ENCODE measurements at places on chromosomes 4 and X.

DNA sequence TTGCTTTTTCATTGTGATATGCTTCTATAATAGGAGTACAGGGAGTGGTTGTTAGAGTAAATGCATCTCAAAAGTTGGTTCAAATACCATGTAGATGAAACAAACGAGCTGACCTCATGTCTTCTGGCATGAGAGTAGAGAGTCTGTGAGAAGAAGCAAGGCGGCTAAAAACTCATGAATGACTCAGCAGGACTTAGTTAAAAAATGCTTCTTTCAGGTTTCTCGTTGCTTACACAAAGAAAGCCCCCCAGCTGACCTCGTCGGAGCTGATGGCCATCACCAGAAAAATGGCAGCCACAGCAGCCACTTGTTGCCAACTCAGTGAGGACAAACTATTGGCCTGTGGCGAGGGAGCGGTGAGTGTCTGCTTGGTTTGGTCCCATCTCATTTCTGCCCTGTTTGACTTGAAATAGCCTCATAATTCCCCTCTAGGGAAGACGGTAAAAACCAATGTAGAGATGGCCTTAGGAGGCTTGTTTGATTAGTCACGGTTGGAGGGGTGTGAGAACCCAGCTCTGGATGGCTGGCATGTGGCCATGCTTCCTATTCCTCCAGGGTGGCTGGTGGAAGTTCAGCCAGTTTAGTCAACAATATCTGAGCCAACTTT is 14.5 kb downstream of the AFP start:
- peak; percentile 10 for DNase-seq

GRCh38 chr4:2887343-2887742 is 43.7 kb downstream of the ADD1 start:
- DNase-seq, result no peak

GRCh38 chr4:69546134-69546765 is 50.5 kb upstream of the UGT2B4 start:
- DNase-seq, result peak; percentile 21

- peak; percentile 26 for DNase-seq
Measured at GRCh38 chrX:11239230-11239629, 54.0 kb upstream of the AMELX start.

GRCh38 chrX:15173411-15173810 is 96.5 kb downstream of the ASB9 start:
- no peak for DNase-seq

GRCh38 chr4:123640271-123640670 is 243.7 kb downstream of the SPRY1 start:
- no peak for DNase-seq

- no peak for DNase-seq
Measured at GRCh38 chr4:68361146-68361589, 11.3 kb upstream of the YTHDC1 start.

GRCh38 chr4:165514739-165515138 is 135.9 kb downstream of the CPE start:
- no peak for DNase-seq

DNA sequence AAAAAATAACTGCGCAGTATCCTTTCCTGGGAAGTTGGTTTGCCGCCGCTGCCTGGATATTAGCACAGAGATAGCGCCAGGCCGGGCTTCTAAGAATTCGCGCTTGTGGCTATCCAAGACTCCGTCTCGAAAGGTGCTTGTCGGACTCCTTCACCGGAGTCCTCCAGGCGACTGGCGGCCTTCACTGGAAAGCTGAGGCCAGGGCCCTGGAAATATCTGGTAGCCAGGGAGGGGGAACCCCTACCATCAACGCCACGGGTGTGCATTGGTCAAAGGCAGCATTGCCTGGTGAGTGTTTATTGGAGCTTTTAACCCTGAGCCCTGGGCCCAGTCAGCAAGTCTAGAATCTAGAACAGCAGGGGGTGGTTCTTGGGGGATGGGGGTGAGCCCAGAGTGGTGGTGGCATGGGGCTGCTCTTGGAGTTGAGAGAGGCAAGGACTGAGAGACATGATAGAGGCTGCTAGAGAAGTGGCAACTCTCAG is 577 bp upstream of the PIM2 start:
- DNase-seq, result no peak

- no peak for DNase-seq
Measured at GRCh38 chr4:161010227-161010626, 1153.6 kb downstream of the FSTL5 start.

DNA sequence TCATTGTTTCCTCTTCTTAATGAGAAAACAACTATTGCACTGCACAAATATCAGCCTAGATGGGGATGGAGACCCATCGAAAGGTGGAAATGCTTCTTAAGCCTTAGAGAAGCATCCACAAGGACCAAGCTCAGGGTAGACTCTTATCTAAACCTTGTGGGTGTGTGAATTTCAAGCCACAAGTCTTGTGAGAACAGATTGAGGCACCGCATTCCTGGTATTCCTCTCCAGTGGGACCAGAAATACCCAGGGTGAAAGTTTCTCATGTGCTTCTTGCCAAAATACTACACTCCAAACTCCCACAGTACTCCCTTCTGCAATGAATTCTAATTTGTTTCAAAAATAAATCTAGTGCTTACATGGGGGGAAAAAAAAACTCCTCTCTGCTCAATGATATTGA is 375.6 kb downstream of the PDGFC start:
- no peak for DNase-seq

DNA sequence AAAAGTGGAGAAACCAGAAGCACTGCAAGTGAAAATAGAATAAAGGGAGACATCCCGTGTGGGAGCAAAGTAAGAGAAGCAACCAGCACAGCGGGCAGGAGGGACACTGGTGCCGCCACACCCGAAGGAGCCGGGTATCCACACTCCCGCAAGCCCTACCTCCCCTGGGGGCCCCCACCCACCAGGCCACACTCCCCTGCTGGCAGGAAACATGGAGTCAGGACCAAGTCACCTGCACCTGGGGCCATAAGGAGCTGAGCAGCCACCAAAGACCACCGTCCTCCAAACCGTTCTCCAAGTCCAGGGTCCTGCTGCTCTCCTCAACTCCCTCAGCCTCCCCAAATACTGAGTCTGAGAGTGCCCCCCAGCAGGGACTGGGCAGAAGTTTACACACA is 30.5 kb downstream of the FGFRL1 start:
- DNase-seq, result no peak

GRCh38 chrX:39518476-39519029 is 579.2 kb downstream of the BCOR start:
- no peak for DNase-seq

- no peak for DNase-seq
Measured at GRCh38 chr4:3441501-3442459, at the start of gene HGFAC. HGFAC (plus strand) TSS chr4:3441968; CDS start chr4:3442002, 34 bp downstream.

DNA sequence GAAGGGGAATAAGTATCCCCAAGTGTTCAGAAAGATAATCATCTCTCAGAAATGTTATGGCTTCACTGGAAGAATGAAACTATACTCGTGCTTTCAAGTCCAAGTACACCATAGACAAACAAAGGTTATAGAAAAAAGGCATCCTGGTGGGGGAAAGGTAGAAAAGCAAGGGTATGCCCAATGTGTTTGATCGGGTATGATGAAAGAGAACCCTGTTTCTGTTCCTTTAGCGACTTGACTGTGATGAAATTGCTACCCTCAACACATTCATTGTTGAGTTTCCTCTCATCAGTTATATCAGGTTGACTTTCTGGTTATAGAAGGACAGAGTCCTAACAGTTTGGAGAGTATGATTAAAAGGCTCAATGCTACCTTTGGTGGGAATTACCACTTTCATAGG is 464.3 kb downstream of the GRXCR1 start:
- no peak for DNase-seq

DNA sequence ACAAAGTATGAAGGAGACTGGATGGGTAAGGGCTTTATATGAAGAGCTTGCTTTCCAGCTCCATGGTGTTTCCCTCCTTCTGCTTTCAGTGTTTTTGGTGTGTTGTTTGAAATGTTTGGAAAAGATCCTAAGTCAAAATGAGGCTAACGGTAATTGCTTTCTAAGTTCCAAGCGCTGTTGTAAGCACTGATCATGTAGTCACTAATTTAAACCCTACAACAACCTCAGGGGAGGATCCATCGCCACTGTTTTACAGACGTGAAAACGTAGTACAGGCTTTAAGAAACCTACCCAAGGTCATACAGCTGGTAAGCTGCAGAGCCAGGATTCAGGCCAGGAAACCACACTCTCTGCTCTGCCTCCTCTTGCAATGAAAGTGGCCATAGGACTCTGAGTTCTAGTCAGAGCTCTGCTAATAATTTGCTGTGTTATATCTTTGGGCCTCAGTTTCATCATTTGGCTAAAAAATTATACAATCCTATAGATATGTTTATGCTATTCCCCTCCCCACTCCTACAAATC is 102.9 kb upstream of the PGRMC2 start:
- DNase-seq, result no peak

DNA sequence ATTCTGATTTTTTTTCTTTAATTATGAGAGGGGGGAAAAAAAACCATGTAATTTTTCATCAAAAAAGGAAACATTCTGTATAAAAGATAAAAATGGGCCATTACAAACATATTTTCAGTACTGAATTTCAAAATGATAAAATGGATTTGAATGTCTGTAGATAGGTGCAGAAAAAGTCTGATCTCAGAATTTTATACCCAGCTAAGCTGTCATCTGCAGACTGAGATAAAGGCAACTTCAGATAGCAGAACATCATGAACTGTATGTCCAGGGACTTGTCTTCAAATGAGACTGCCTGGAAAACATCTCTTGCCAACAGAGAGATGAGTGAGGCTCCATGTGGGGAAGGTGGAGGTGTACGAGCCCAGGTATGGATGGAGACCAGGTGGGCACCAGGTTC is 118.5 kb upstream of the PSAPL1 start:
- DNase-seq, result no peak

- DNase-seq, result no peak
Measured at GRCh38 chr4:187158003-187158402, 434.3 kb upstream of the FAT1 start.

DNA sequence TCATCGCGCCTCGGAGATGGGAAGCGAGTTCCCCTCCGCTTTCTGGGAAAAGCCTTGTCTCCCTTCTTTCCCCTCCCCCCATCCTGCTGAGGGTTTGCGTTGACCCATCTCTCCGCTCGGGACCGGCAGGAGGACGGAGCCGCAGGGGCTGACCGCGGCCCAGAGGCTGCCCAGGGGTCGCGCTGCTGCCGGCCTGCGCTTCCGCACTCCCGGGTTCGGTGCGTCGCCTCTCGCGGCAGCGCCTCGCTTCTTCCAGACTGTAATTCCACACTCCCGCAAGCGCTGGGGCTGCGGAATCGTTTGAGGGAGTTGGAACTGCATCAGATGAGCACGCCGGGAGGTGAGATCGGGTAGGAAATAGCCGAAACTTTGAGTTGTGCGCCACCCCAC is 88.3 kb downstream of the BCOR start:
- no peak for DNase-seq

DNA sequence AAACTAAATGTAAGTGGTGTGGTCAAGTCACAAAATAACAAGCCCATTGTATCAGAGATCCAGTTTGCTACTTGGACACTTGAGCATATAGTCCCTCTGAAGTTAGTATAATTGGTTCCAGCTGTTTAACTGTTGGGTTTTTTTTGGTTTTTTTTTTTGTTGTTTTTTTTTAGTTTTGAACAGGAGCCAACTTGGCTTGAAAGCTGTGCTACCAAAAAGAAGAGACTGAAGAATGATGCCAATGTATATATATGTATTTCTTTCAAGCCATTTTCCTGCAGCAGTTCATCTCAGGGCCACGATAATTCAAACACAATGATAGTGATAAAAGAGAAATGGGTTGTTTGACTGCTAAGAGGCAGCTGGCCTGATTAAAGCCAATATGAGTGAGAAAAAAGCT is 138.3 kb downstream of the PCDH18 start:
- no peak for DNase-seq

- DNase-seq, result no peak
Measured at GRCh38 chrX:129744861-129745321, 6.1 kb downstream of the XPNPEP2 start.

GRCh38 chr4:95198961-95199360 is 349.8 kb downstream of the UNC5C start:
- no peak for DNase-seq

GRCh38 chrX:49263631-49264030 is 879 bp downstream of the FOXP3 start:
- no peak for DNase-seq

DNA sequence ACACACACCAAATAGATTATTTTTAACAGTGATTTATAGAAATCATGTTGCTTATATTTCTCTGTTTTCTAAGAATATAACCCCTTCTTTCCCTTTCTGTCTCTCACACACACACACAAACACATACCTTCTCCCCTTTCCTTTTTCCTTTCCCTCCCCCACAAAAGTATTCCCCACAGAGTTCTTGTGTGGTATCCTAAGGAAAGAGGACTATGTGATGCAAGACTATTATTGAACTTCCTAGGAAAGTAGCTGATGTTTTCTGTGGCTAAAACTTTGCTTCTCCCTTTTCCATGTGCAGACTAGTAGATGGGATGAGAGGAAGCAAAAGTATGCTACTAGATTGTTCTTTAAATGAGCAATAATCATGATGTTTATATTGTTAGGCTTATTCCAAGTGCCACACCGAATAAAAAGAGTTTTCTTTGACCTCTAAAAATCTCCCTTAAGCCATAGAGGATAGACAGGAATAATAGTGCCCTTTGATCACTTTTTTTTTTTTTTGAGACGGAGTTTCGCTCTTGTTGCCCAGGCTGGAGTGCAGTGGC is 38.7 kb downstream of the CPEB2 start:
- no peak for DNase-seq

- DNase-seq, result no peak
Measured at GRCh38 chrX:79336869-79337815, 30.0 kb downstream of the ITM2A start.

GRCh38 chr4:5750946-5751665 is 40.1 kb downstream of the EVC start:
- DNase-seq, result no peak

DNA sequence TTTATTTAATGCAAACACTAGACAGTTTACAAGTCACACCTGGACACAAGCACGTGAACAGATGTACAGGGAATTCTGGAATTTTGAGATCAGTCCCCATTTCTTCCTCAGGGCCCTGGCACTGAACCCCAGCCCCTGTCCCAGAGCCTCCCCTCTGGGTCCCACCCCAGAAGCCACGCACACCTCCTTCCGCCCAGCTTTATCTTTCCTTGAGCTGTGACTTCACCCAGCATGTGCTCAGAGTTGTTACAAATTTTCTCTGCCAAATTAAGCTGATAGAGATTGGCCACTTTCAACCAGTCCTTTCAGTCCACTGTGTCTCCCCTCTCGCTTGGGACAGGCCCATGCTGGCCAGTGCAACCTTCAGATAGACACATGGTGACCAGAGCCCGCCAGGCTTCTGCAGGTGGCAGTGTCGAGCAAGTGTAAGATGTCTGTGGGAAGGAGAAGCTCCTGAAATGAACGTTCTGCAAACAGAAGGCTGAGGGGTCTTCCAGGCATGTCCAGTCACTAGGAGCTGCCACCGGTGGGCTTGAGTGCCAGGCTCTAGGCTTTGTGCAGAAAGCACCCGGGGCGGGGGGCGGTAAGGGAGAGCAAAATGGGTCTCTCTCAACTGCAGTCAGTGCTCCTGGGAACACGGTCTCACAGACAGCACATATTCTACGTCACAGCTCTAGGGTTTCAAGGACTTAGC is 73.3 kb downstream of the MTMR1 start:
- DNase-seq, result no peak

- DNase-seq, result no peak
Measured at GRCh38 chr4:56914336-56914735, 6.6 kb downstream of the REST start.

- DNase-seq, result peak; percentile 59
Measured at GRCh38 chrX:130893356-130894085, 9.5 kb downstream of the ENOX2 start.

All from COLO829 (cell line).